ENCODE measurements at places on chromosomes 4 and X. TPM values are rescaled to one million over a fixed set of nuclear protein-coding genes. Genes with fewer than 3 reads are reported as not detected.

The SGMS2 gene
- 80.2 TPM for total RNA-seq

- DNase-seq: no peak
These were observed 1606.2 kb upstream of the PCDH7 start for GRCh38 chr4:29113960-29114359.

DNA sequence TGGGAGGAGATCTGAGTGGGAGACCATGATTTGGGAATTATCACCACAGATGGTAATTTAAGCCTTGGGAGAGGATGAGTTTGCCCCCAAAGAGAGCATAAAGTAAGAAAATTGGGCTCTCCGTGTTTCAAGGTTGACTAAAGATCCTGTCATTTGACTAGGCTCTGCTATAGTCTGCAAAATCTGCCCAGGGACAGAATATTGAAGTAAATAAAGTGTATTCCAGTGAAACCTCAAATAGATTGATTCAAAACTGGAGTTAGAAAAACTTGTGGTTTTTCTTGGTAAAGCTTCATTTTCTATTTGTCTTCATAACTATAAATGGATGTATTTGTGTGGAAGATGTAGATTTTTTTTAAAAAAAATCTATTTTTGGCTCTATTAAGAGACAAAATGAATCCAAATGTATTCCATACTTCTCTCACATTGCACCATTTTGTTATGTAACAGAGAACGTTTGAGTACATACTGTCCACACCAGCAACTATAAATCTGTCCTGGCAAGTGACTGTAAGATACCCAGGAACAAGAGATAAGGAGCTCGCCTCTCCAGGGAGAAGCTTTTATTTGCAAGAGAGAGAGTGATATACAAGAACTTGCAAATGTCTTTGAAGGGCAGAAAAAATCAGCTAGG, 170.2 kb downstream of the CBR4 start:
- peak; percentile 37 for DNase-seq

DNA sequence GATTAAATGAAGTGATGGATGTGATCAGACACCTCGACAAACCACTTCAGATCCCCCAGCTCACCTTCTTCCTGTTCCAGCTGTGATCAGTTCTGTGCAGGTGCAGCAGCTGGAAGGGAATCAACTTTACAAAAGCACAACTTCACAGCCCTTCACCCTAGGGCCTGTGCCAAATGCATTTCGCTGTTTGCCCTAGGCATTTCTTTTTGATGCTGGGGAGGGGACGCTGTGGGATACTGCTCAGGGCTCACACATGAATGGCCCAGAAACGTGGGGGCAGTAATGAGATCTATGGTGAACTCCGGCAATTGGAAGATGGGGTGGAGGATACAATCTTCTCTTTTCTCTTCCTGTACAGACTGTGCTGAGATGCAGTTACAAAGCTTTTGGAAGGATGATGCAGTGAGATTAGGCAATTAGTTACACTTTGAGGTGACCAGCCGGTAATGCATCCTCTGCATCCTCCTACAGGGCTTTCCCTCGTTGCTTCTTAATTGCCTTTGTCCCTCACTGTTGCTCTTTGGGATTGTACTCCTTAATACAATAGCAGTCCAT, 215.1 kb upstream of the PITX2 start:
- no peak for DNase-seq

The SCML1 gene
- total RNA-seq: 11.0 TPM

- no peak for DNase-seq
These were observed 26.1 kb downstream of the PALLD start for GRCh38 chr4:168522829-168523489.

- DNase-seq: no peak
These were observed 119.7 kb downstream of the GASK1B start for GRCh38 chr4:158053086-158053485.

The MAGEB2 gene
- total RNA-seq: not detected

All from LHCN-M2 (cell line).